ENCODE measurements at places on chromosomes 7 and 10. TPM values are rescaled to one million over a fixed set of nuclear protein-coding genes. Genes with fewer than 3 reads are reported as not detected.

DNA sequence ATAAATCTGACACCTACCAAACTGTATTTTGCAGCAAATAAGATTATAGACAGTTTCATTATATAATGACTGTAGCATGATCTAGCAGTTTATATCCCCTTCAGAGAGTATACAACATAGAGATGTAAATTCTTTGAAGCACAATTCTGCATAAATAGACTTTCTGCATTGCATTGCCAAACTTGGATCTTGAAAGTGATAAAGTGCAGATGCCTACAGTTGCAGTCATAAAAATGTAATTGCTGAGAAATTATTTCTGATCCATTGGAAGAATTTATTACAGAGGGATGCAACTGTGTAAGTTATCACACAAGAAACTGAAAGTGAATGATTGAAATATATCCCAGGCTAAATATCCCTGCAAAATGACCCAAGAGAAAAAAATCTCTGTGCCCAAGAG, 65.1 kb downstream of the CTNNA3 start:
- DNase-seq = no peak

GRCh38 chr10:31578951-31579350, 259.9 kb downstream of the ZEB1 start:
- no peak for DNase-seq

ANXA8 gene
- polyA plus RNA-seq = 0.20 TPM

CYP26C1 gene
- polyA plus RNA-seq = 0.10 TPM

CPA4 gene
- polyA plus RNA-seq = 0.16 TPM

ATP6V0E2 gene
- 20.4 TPM for polyA plus RNA-seq

PRKG1 gene
- 12.9 TPM for polyA plus RNA-seq

Measured in right renal cortex interstitium (tissue), 3 donors.